ENCODE measurements at places on chromosomes 3 and 15.
A peak's percentile ranks its signal among the peaks of the same experiment; 100 is the strongest.

GRCh38 chr15:51652084-51652668 lies 29.1 kb upstream of the SCG3 start:
- DNase-seq = no peak

DNA sequence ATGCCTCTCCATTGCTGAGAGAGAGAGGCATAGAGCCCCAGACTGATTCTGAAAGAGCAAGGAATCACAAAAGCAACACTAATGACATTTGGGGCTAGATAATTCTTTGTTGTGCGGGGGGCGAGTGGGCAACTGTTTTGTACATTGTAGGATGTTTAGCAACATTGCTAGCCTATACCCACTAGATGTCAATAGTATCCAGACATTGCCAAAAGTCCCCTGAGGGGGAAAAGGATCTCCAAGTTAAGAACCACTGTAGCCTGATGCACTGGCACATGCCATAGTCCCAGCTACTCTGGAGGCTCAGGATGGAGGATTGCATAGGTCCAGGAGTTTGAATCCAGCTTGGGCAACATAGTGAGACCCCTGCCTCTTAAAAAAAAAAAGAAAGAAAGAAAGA lies 22.8 kb upstream of the GOLM2 start:
- DNase-seq = no peak

- DNase-seq = no peak
These were observed 74.3 kb upstream of the CTXND1 start for GRCh38 chr15:80326270-80326669.

DNA sequence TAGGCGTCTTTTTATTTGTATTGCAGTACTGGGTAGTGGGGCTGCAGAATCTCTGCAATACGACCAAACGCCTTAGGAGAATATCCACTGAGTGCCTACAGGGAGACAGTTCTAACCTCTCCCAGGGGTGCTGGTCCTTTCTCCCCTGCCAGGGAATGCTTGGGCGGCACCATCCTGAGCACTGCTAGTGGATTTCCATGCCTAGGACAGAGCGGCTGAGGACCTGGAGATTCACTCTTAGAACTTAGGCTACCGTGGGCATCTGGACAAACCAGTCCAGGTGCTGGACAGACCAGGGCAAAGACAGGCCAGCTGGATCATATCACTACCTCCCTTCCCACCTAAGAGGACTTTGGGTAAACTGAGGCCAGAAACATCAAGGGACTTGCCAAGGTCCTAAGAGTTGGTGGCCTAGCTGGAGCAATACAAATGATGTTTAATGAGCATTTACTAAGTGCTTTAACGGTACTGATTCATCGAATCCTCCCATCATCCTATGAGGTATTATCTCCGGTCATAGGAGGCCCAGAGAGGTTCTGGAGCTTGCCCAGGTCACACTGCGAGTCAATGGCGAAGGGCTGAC lies 902 bp downstream of the TMEM44 start:
- no peak for DNase-seq

DNA sequence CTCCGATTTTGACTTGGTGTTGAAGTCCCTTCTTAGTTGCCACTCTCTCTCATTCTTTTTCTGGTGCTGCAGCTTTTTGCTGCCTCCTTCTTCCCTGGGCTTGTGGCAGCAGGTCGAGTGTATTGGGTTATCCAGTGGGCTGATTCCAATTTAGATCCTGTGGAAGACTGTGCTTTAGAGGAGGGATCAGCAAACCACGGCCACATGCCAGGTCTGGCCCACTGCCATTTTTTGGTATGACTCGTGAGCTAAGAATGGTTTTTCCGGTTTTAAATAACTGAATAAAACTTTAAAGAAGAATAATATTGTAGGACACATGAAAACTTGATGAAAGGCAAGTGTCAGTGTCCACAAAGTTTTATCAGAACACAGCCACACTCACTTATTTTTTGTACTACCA lies 330.5 kb downstream of the ROBO2 start:
- DNase-seq = no peak

GRCh38 chr3:189967254-189967865 lies 153.3 kb downstream of the P3H2 start:
- DNase-seq = peak; percentile 34

DNA sequence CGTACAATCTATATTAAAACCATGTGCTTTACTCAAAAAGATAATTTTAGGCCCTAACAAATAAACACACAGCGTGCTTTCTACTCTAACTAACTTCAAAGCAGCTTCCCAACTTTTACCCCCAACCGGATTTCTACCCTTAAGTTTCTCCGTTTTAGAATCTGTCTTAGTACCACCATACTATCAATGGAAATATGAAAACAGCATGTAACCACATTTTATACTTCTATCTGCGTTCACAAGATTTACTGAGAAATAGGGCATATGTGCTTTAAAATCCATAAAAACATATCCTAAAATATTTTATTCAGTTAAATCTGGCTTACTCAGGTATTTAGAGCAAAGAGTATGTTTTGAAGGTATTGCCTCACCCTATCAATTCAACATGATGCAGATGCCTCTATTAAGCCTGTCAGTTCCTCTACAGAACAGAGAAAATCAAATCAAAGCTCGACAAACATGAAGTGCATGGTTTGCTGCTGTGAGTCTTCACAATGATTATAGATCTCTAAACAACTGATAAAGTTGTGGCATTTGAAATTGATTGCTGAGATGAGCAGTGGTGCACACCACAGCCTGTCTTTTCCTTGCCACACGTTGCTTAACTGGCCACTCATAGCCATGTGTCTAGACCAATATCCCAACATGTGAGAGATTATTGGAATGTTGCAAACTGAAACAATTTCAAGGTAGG lies 44.5 kb upstream of the ZPLD1 start:
- no peak for DNase-seq

Data from NCI-H1092 treated with DMSO at 0.1 percent for 48 hours (cell line).